NCI-H526 (cell line): ENCODE measurements at places on chromosomes 7 and 10.

GRCh38 chr7:134845461-134845860, 66.0 kb downstream of the CALD1 start:
- DNase-seq = peak; percentile 64

GRCh38 chr7:150325110-150325611, 1.8 kb upstream of the ACTR3C start:
- DNase-seq = no peak

GRCh38 chr7:17968791-17969715, 28.8 kb upstream of the SNX13 start:
- DNase-seq = no peak

DNA sequence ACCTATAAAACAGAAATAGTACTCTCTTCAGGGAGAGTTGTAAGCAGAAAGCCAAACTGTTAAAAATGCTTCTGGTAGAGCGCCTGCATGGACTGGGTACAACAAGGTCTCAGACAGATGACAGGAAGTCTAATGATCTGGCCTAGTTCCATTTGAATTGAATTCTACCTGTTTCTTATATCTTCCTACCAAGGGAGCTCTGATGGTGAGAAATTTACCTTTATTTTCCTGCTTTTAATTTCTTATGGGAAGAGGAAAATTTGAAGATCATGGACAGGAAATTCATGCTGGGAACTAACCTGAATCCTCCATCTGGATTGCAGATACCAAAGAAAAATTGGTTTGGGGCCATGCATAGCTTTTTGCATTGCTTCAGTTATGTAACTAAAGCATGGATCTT, 63.3 kb downstream of the BMPER start:
- DNase-seq = no peak

DNA sequence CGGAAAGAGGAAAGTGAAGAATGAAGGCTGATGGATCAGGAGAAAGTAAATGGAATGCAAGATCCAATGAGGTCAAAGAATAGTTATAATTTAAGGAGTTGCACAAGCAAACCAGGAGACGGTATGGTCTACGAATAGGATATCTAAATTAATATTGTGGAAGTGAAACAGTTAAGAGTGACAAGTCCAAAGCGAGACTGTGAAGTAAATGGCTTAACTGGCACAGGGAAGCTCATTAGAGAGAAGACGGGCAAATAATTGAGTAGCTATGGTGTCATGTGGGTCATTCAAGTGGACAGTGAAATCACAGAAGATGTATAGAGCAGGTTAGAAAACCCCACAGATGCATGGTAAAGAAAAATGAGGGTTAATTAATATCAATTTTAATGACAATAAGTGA, 3.2 kb downstream of the CYP51A1 start:
- DNase-seq = no peak
